ENCODE measurements at places on chromosomes 5 and 9. TPM values are rescaled to one million over a fixed set of nuclear protein-coding genes. Genes with fewer than 3 reads are reported as not detected.

IFNA13 gene
- total RNA-seq = not detected

ANXA1 gene
- total RNA-seq = 35.2 TPM

DNA sequence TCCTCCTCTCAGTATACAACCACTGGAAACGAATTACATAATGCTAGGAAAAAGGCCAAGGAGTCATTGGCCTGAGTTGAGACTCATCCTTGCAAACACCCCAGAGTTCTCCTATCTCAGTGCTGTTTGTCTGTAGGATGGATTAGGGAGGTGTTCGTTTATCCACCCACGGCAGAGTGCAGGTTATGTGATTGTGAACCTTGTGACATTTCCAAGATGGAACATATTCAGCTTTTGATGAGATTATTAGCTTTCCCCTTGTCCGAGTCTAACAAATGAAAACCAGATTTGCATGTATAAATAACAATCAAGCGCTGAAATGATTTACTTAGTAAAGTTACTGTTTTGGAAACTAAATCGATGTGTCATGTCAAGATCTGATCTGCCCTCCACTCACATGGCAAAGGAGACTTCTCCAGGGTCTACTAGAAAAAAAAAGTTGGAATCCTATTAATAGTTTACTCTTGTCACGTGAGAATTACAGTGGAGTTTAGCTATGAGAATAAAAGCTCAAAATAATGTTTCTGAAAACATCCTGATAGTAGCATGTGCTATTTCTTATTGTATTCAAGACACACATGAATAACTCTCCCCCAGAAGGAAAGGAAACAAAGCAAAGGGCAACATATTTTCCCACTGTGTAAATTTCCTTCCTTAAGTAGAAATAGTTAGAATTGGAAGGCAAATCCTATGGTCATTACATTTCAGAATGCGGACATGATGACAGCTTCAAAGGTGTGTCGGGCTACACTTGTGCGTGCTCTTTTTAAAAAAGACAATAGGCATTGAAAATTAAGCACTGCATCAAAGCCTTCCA, 600.4 kb downstream of the EBF1 start:
- no peak overlapping the region for H3K4me3 ChIP-seq
- no peaks in the 10 kb centered on the region for H3K36me3 ChIP-seq
- DNase-seq = no peak
- no peak overlapping the region for H3K27ac ChIP-seq
- no peaks in the 10 kb centered on the region for H3K4me1 ChIP-seq
- no peaks in the 10 kb centered on the region for H3K27me3 ChIP-seq

GRCh38 chr5:159965031-159965837, 43.7 kb upstream of the TTC1 start:
- H3K27ac ChIP-seq = no peak overlapping the region
- DNase-seq = no peak
- H3K27me3 ChIP-seq = peaks cover 29% of the 10 kb centered on the region

DNA sequence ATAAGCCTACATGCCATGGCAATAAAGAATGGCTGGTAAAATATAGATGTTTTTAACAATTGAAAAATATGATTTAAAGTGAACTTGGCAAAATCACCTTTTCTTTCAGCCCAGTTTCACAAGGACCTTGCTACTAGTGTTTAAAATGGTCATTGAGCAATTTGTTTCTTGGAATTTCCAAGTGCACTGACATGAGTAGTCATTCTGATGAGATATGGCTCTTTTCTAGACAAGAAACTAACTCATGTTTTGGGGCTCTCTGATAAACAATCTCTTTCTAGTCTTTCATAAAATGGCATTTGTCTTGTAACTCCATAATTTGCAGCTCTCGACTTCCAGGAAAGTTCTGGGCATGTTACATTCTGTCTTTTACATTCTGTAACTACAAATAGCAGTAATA, 176.8 kb downstream of the NR2F1-AS1 start:
- no peaks in the 10 kb centered on the region for H3K36me3 ChIP-seq
- DNase-seq = no peak
- no peak overlapping the region for H3K4me3 ChIP-seq
- H3K27ac ChIP-seq = no peak overlapping the region

DNA sequence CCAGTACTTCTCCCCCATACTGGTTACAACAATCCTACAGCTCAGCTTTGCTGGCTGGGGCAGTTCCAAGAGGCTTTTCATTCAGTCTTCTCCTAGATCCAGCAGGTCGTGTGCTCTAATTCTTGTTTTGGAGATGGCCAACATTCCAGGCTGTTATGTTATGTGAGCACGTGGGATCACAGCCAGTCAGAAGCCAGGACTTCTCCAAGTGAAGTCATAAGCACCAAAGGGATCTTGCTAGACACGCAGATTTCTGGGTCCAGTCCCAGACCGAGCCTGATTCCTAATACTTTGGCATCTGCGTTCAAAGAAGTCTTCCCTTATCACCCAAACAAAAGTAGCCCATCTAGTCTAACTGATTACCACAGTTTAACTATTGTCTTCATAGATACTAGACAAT, 1.4 kb upstream of the LARP1 start:
- H3K4me3 ChIP-seq = peak overlapping the region; percentile 89
- peak overlapping the region; percentile 97 for H3K27ac ChIP-seq
- peaks cover 8% of the 10 kb centered on the region for H3K36me3 ChIP-seq
- H3K4me1 ChIP-seq = peaks cover 30% of the 10 kb centered on the region
- H3K27me3 ChIP-seq = peaks cover 1% of the 10 kb centered on the region

- DNase-seq = no peak
- H3K4me1 ChIP-seq = peaks cover 22% of the 10 kb centered on the region
- peaks cover 63% of the 10 kb centered on the region for H3K27me3 ChIP-seq
- peak overlapping the region; percentile 34 for H3K27ac ChIP-seq
- H3K4me3 ChIP-seq = peak overlapping the region; percentile 72
These were observed 1.0 kb upstream of the EFNA5 start for GRCh38 chr5:107671742-107672210.

DNA sequence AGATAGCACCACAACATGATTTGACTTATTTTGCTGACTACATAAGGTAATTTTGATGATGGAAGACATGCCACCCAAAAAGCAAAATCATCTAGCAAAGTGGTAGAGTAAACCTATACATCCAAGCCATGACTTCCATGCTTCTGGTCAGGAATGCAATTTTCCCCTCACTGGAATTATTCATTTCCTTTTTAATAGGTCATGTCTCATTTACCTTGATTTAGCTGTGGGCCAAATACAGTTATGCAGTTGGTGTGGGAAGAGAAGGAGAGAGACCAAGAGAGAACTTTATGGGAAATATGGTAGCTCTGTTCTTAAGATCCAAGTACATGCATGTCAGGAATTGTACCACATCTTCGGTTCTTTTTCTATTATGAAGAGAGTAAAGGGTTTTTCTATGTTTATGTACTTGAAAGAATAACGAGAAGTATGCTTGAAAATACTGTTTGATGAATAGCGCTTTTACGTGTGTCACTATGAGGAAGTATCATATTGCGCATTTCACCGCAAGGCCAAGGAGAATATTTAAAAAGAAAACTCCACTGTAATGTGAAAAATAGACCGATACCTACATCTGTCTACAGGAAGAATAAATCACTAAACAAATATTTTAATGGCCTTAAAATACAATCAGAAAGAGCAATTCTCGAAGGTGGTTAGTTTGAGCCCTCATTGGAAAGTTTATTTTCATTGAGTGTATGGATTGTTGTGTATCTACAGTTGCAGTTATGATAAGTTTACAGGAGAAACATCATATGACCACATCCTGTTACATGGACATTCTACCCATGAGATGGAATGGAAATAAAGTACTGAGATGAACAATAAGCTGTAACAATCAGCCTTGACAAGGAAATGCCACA, 134.0 kb downstream of the FOXD1 start:
- no peak for DNase-seq
- H3K27ac ChIP-seq = no peak overlapping the region
- no peaks in the 10 kb centered on the region for H3K36me3 ChIP-seq
- H3K27me3 ChIP-seq = peaks cover 51% of the 10 kb centered on the region
- no peaks in the 10 kb centered on the region for H3K4me1 ChIP-seq

DNA sequence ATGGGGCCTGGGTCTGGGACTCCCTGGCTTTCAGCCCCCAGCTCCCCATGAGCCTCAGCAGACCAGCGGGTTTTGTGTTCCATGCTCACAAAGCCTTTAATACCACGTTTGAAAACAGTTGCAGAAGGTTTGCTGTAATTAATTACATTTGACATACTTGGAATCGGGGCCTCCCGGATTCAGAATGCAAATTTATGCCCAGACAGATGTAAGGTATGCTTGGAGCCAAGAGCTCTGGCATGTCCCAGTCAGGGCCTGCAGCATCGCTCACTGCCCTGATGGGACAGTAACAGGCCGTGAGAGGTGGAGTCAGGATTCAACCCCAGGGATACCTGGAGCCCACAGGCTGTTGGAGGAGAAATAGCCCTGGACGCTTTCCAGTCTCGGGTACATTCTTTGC, 12.2 kb downstream of the ZNF618 start:
- DNase-seq = no peak
- peaks cover 4% of the 10 kb centered on the region for H3K27me3 ChIP-seq
- H3K4me3 ChIP-seq = no peak overlapping the region
- no peaks in the 10 kb centered on the region for H3K36me3 ChIP-seq
- H3K4me1 ChIP-seq = peaks cover 22% of the 10 kb centered on the region
- H3K27ac ChIP-seq = no peak overlapping the region

DNA sequence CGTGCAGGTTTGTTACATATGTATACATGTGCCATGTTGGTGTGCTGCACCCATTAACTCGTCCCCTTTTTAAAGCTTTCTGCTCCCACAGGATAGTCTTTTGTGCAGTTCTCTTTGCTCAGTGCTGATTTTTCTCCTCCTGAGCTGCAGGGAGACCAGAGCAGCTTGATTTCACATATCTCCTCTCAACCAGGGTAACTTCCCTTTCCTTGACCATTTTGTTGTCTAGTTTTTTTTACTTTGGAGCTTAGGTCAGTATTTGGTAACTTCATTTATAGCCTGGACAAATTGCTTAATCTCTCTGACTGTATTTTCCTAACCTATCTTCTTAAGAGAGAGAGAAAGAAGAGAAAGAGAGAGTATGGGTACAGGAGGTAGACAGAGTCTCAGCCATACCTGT, 137.1 kb upstream of the ZNF366 start:
- DNase-seq = no peak
- no peaks in the 10 kb centered on the region for H3K4me1 ChIP-seq
- H3K36me3 ChIP-seq = no peaks in the 10 kb centered on the region
- H3K27me3 ChIP-seq = no peaks in the 10 kb centered on the region
- no peak overlapping the region for H3K27ac ChIP-seq
- H3K4me3 ChIP-seq = no peak overlapping the region

All from activated T-helper 1 cell treated with anti-CD3 and anti-CD28 coated beads, Interleukin-12 subunit alpha, Interleukin-12 subunit beta, Interleukin-2, Interleukin-4 antibody, amounts not matched to agents 30 ng/mL and 10 ng/mL and 1 ng/mL, durations not matched to agents 14 hours and 24 hours and 36 hours (primary cell).